ENCODE measurements at places on chromosomes 1 and 21.

- no peak for DNase-seq
These were observed 146.7 kb upstream of the COL6A1 start for GRCh38 chr21:45834821-45835293.

GRCh38 chr1:150695561-150695960, 1.4 kb downstream of the GOLPH3L start:
- no peak for DNase-seq

DNA sequence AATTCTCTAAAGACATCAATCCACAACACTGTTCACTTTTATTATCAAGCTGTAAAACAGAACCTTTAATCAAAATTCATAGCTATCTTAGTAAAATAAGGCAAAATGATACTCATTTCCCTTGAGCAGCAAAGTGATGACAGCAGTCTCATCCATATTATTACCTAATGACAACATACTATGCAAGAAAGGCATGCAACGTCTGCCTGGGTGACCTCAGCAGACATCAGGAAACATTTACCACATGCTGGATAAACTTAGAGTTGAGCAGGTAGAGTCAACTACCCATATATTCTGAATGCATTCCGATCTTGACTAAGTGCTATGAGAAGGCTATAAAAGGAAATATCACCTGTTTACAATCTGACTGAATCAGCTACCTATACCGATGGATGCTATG, 145.1 kb downstream of the SIPA1L2 start:
- no peak for DNase-seq

GRCh38 chr21:29193072-29193471, 62.6 kb downstream of the MAP3K7CL start:
- DNase-seq = no peak

DNA sequence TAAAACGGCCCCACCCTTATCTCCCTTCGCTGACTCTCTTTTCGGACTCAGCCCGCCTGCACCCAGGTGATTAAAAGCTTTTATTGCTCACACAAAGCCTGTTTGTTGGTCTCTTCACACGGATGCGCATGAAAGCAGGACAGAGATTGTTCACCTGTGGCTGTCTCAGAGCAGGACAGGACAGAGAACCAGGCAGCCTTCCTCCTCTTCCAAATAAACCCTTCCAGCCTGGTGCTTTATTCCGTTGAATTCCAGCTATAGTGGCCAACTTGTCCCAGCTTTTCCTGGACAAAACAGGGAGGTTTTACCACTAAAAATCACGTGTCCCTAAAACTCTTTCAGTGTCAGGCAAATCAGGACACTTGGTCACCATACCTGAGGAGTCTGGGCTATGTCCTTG, 9.5 kb upstream of the DMRTB1 start:
- no peak for DNase-seq

DNA sequence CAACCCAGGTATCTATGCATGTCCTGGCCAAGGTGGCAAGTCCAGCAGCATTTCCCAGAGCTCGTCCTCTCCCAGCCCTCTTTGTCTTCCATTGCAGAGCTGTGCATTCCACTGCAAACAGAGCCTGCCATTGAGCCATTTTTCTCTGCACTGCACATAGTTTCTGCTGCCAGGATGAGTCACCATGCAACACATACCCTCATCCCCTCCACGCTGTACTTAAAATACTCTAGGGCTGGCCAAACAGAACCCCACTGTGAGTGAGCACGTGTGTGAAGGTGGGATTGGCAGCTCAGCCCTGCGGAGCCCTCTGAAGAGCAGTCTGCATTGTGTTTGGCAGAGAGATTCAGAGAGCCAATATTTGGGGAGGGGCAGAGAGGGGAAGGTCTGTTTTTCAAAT, 3.9 kb upstream of the ATP1B1 start:
- no peak for DNase-seq

- DNase-seq = peak; percentile 74
These were observed 677 bp upstream of the HSD11B1 start for GRCh38 chr1:209703834-209704504.

DNA sequence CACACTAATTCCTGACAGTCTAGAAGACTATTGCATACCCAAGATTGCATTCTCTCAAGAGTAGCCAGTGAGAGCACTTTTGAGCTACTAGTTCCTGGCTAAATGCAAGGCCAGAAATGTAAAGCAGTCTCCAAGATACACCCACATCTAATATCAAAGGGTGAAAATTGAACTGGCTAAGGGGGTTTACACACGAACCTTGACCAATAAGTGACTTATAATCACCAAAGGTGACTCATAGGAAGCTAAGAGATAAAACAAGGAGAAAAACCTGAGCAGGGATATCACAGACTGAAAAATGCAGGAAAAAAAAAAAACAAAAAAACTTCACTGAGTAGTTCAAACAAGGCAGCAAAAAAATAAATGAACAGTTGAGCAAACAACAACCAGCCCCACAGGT, 172.2 kb upstream of the RRP15 start:
- DNase-seq = no peak

GRCh38 chr1:96565546-96565945, 156.0 kb upstream of the PTBP2 start:
- DNase-seq = peak; percentile 84

- DNase-seq = no peak
These were observed 4.7 kb upstream of the PCSK9 start for GRCh38 chr1:55034476-55035133.

- no peak for DNase-seq
These were observed 477.1 kb upstream of the NEGR1 start for GRCh38 chr1:72759486-72759885.

DNA sequence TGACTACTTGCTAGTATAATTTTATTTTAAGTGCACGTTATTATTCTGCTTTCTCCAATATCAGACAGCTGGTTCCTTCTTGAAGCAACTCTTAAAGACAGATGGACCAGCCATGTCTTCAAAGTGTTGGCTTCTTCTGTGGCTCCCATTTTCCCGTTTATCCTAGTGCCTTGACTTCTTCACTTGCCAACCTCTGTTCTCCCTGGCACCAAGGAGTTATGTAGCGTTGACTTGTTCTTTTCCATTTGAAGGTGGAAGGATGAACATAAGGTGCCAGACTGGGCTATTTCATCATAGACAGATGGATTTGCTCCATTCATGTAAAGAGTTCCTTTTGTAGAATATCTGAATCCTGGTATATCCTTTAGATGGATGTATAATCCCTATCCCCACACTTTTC, 260.6 kb downstream of the DISC1 start:
- DNase-seq = no peak

GRCh38 chr1:7462617-7463016, 308.5 kb upstream of the VAMP3 start:
- DNase-seq = no peak

DNA sequence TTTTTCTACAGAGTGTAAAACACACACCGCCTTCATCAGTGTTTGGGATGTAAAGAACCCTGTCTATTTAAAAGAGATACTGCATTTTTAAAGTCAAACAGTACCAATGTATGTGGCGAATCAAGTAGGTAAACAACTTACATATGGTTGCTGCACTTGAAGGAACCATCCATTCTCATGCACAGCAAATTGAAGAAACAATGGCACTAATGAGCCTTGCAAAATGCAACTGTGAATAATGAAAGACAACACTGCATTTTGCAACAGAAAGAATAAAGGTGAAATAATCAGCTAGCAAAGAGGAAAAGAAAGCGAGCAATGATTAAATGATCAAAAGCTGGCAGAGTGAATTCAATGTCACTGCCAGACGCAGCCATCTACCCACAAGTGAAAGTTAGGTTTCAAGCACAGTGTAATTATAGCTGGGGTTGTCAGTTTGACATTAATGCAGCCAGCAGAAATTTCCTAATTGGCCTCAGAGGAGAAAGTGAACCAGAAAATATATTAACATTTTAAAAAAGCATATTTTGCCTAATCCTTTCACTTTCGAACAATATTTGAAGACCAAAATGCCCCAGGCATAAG, 10.9 kb upstream of the BARHL2 start:
- no peak for DNase-seq

DNA sequence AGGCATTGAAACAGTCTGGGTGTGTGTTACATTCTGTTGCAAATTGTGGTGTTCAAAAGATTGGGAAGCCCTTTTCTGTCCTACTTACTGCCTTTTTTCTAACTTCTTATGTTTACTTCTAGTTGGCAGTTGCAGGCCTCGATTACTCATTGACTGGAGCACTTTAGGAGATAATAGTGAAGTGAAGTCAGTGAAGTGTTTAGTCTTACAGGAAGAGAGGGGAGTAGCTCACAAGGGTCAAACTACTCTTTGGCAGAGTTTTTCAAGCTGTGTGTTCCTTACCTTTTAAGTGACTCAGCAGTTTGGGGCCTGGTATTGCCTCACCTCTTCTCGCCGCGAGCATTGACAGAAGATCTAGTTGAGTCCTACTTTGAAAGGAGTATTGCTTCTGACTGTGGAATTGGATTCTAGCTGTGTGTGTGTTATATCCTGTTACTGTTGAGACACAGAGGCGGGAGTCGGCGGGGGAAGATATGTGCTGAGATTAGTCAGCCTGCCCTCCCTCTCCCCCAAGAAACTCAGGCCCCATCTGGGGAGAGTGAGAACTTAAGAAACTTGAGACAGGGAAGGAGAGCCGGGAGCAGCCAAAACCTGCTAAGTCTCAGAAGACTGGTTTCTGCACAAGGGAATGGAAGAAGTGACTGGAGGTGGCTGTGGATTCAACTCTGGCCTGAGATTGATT, 19.3 kb downstream of the AHCYL1 start:
- DNase-seq = peak; percentile 85

DNA sequence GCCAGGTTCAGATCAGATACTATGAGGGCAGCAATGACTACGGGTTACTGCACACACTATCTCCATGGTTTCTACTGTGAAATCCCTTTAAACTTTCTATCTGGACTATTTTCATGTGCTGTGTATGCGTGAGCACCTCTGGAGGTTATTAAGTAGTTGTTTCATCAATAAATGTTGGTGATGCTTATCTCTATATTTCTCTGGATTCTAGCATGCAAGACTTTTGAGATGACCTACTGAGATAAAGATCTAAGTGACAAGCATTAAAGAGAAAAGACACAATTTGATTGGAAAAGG, 194.0 kb downstream of the NRIP1 start:
- no peak for DNase-seq

DNA sequence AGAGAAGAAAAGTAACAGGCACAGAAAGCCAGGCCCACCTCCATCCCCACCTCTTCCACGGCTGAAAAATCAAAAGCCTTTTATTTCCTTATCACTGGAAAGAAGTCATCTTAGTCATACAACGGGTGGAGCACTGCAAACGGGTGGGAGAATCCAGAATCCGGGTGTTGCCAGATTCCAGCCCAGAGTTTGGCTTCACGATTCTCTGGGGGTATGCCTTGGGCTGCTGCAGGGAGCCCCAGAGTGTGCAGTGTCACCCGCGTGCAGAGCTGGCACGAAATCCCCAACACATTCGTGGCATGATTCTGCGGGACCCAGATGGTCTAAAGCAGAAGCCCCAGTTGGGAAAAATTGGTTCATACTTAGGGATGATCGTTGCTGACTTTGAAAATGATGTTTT, 2.6 kb upstream of the NPPA start:
- DNase-seq = no peak

- DNase-seq = no peak
These were observed 55.8 kb downstream of the YARS1 start for GRCh38 chr1:32761253-32761877.

DNA sequence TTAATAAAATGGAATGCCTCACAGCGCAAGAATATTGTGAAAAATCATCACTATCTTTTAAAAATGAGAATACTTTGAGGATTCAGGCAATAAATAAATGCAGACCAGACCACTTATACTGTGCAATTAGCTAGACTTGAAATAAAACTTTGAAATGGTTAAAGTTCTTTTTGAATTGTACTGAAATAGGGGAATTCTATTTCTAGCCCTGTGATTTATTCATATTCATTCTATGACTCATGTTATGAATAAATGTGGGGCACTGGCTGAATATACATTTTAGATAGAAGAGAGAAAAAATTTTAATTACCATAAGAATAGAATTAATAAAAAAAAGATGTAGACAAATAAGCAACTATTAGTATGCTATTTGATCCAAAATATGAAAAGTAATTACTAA, 16.4 kb upstream of the USP25 start:
- DNase-seq = no peak

- DNase-seq = no peak
These were observed 4.5 kb downstream of the TBX15 start for GRCh38 chr1:118983558-118984041.

- peak; percentile 10 for DNase-seq
These were observed 130.0 kb upstream of the KCNJ15 start for GRCh38 chr21:38126666-38127303.

- no peak for DNase-seq
These were observed 62.8 kb downstream of the NGF start for GRCh38 chr1:115275216-115275615.

DNA sequence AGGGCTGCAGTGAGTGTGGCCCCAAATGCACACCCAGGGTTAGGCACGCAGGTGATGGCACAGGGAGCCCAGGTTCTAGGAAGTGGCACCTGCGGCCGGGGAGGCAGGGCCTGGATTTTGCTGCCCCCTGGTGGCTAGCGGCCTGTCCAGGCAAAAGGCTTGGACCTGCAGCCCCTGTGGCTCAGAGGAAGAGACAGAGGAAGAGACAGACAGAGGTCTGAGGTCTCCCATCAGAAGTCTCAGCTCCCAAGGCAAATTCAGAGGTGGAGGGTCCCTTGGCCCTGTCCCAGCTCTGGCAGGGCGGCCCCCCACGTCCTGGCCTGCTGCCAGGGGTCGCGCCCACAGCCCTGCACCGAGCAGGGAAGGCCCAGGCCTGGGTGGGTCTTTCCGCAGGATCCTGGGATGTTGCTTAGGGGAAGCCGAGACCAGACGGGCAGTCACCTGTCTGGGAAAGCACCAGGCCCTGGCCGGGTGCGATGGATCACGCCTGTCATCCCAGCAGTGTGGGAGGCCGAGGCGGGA, 8.0 kb upstream of the TNFRSF14 start:
- peak; percentile 65 for DNase-seq

- DNase-seq = no peak
These were observed 48.0 kb downstream of the DMAP1 start for GRCh38 chr1:44261171-44261817.

DNA sequence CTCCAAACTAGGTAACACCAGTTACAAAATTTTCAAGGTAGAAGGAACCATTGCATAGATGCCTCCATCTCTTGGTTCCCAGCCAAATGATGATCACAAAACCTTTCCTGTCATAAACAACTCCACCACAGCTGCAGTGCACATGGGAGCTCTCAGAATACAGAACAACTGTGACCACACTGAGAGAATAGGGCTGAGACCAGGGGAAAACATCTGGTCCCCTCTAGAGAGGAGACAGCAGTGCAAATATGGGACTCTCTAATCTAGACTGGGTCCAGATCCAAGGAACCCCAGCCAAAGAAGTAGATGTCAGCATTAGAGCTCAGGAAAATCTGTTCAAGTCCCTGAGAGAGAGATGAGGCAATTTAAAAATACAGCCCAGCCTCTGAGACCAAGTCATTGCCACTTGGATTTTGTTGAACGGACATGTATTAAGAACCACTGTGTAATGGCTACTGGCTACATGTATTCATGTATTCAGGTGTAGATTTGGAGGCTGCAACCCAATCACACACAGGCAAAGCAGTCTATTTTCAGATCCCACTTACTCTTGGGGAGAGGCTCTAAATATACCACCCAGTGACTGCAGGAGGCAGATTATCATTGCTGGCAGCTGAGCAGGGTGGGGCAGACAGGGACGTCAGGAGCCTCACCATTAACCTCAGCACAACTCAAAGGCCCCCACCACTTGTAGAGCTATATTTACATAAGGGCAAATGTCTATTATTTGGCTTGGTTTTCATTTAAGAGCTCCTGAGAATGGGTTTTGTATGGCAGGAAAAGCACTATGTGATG, 7.6 kb upstream of the RXRG start:
- no peak for DNase-seq

GRCh38 chr1:32948390-32948722, 16.3 kb downstream of the RNF19B start:
- no peak for DNase-seq

Data from MV-4-11 (cell line).